ENCODE measurements at places on chromosomes 3 and 15. TPM values are rescaled to one million over a fixed set of nuclear protein-coding genes. Genes with fewer than 3 reads are reported as not detected.

GRCh38 chr15:33834892-33835743, 133.2 kb upstream of the CHRM5 start:
- no peak for DNase-seq

DNA sequence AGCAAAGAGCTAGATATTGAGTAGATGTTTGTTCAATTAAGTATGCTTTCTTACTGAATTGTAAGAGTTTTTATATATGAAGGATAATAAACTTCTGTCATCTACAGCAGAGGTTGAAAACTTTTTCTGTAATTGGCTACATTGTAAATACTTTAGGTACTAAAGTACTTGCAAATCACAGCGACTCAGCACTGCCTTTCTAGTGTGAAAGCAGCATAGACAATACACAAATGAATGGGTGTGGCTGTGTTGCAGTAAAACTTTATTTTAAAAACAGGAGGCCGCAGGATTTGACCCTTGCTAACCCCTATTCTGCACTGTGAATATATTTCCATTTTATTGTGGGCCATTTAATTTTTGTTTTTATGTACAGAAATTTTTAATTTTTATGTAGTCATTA, 104.3 kb upstream of the TMC3 start:
- no peak for DNase-seq

GRCh38 chr3:65142456-65142855, 454.7 kb upstream of the ADAMTS9 start:
- no peak for DNase-seq

DNA sequence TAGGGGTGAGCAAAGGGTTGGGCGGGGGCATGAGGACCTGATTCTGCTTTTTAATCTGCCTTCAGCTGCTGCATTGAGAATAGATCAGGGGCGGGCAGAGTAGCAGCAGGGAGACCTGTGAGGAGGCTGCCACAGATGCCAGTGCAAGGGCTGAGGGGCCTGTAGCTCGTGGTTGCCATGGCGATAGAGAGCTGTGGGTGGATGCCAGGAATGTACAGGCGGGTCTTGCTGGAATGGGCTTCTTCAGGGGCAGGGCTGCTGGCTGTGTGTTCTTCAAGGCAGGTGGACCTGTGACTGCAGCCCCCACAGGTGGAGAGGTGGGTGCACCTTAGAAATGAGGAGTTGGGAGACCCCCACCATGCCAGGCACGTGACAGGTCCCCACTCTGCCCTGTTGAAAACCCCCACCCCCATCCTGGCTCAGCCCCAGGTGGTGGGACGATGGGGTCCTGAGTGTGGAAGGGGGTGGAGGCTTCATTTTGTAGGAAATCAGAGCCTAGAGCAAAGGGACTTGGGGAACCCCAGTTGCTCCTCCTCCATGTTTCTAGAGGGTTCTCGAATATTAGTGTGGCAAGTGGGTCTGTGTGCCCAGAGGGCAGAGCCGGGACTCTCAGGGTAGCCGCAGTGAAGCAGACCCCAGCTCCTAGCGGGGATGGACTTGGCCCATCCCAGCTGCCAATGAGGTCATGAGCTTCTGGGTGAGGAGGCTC, 38.3 kb downstream of the SLC6A6 start:
- DNase-seq: no peak

DNA sequence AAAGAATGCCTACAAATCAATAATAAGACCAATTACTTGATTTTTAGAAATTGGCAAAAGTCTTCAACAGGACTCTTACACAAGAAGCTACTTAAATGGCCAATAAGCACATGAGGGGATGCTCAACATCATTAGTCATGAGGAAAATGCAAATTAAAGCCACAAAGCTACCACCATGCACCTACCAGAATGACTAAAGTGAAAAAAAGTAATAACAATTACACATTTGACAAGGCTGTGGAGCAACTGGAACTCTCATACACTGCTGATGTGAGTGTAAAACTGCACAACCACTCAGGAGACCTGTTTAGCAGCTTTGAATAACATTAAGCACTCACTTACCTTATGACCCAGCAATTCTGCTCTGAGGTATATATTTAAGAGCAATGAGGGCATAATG, 68.4 kb downstream of the PPCDC start:
- DNase-seq: no peak

GRCh38 chr3:39748002-39748401, 61.4 kb upstream of the MYRIP start:
- no peak for DNase-seq

The GOLGA8J gene
- 0.41 TPM for total RNA-seq

- DNase-seq: no peak
These were observed 9.2 kb downstream of the RAP2B start for GRCh38 chr3:153171256-153171655.

DNA sequence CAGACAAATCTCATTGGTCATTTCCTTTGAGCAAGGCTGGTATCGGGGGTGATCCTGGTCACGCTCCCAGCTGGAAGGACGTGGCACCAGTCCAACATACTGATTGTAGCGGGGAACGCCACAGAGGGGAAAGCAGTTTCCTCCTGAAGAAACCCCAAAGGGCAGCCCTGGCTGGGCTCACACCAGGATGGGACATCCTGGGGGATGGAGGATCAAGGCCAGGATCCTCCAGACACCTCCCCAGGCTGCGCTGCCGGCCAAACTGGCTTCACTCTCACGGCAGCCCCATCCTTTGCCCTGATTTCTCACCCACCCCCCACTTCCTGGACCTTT, 36.6 kb downstream of the MUC20 start:
- DNase-seq: no peak

DNA sequence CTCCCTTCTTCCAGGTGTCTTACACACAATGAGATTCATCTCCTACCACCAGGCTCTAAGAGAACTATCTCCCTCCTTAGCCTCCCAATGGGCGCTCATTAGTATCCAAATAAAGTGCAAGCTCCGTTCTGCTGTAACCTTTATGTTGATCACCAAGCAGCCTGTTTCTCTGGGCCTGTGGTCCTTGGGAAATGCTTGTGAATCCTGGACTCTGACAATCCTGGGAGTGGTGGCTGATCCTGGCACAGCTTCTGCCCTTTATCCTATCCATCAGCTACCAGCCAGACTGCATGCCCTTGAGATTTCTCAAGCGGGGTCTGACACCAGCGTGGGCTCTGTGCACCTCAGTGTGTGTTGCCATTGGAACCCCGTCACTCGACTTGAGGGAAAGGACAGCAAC, 26.1 kb upstream of the USP3 start:
- no peak for DNase-seq

DNA sequence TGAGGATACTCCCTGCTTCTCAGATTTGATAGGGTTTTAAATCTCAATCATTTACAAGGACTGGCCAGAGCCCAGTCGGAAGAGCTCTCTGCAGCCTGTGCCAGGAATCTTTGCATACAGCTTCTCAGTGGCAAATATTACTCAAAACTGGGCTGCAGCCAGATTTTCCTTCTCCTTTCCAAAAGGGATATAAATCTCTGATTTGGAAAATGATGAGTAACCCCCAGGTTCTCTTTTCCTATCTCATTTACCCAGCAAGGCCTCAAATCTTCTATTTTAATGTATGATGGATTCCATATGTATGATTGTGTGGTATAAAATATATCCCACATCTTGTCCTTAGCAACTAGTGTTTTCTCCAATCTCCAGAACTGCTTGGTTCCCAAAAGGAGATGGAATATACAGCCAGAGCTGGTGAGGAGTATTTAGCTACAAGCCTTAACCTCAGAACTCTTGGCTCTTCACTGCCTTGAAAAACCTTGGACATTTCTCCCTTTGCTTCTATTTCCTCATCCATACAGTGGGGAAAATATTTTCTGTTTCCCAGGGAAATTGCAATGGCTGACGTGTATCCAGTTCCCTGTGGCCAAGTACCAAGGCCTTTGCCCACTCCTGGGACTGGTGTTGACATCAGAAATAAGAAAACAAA, 114.4 kb downstream of the ATG7 start:
- DNase-seq: no peak

- no peak for DNase-seq
These were observed 1162.4 kb downstream of the TUSC7 start for GRCh38 chr3:117871934-117872333.

The LRRN1 gene
- total RNA-seq: 0.16 TPM

The MKRN3 gene
- 0.80 TPM for total RNA-seq

DNA sequence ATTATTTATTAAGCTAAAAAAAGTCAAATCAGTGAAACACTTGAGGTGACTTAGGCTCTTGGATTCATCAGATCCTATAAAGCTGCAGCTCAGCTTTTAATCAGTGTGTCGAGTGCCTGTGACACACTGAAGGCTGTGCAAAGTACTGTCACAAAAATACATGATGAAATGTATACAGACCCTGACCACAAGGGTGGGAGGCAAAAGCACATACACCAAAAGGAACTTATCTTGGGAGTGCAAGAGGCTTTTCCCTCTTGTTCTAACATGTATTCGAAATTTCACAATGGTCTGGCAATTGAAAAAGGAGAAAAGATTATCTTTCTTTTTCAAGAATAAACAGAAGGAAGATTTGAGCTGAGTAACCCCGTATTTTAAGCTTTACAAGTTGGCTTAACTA, 35.9 kb downstream of the VGLL4 start:
- no peak for DNase-seq

The TM6SF1 gene
- total RNA-seq: 2.6 TPM

DNA sequence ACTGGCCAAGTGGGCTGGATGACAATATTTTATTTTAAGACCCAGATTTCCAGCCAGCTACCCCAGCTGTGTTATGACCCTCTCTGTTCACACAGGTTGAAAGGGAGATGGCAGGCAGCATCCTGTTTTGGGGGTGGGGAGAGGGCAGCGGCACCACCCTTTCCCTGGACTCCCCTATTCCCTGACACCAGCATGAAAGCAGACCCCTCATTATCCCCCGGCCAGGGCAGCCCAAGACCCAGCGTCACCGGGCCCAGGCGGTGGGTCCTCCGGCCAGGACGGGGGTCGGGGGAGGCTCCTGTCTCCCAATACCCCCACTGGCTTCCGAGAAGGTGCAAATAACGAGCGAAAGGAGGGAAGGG, 127.6 kb upstream of the MEF2A start:
- no peak for DNase-seq

DNA sequence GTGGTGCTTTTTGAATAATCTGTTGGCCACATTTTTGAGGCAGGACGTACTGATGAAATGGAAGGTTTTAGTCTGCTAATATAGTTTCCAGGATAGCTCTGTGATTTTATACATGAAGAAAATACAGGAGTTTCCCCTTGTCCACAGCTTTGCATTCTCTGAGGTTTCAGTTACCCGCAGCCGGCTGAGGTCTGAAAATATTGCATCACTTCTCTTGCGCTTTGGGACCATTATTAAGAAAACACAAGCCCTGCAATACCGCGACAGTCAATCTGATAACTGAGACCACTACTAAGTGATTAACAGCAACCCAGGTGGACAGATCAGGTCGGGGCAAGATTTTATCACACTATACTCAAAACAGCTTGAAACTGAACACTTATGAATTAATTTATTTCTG, 33.0 kb downstream of the BLM start:
- no peak for DNase-seq

DNA sequence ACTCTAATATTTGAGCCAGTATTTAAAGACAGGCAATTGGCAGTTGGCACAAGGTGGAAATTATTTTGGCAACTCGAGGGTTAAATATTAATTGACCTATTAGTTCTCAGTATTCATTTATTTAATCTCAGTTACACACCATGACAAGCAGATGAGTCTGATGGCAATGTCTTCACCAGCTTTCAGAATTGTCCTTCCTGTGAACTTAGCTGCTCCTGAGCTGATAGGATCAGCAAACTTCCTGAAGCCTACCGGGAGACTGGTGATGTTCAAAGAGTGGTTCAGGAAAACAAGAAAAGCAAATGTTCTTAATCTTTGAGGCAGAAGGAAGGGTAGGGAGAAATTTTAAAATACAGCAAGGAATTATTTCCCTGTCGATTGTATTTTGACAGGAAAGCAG, 522.2 kb downstream of the SOX2 start:
- DNase-seq: no peak

The SERP1 gene
- total RNA-seq: 104 TPM

The C3orf22 gene
- not detected for total RNA-seq

The DPH3 gene
- total RNA-seq: 15.2 TPM

- DNase-seq: no peak
These were observed 232.6 kb upstream of the CHRM5 start for GRCh38 chr15:33735637-33736247.

DNA sequence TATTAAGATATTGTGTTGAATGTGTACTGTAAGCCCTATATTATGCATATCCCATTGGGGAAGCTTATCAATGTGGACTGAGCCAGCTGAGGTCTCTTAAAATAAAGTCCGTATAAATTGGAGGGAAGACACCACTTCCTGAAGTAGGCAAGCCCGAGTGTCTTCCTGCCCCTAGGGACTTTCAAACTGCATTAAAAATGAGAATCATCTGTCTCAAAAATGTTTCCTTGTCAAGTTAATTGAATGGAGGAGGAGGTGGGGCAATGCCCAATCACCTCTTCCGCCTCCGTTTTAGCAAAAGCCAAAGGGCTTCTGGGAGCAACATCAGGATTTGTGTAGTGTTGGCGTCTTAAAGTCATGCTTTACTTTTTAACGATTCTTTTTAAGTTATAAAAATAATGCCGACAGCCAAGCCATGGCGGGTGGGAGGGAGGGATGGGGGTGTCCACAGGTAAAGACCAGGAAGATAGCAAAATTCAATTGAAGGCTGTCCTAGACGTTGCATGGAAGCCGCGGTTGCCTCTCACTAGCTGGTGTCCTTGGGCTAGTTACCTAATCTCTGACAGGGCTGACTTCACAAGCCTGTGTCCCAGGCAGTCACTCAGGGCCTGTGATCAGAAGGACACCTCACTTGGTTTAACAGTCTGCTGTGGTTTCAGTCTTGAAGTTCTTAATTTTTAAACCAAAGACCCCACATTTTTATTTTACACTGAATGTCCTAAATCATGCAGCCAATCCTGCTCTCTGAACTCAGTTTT, 524.9 kb upstream of the PROK2 start:
- DNase-seq: no peak

The EAF2 gene
- 14.9 TPM for total RNA-seq

DNA sequence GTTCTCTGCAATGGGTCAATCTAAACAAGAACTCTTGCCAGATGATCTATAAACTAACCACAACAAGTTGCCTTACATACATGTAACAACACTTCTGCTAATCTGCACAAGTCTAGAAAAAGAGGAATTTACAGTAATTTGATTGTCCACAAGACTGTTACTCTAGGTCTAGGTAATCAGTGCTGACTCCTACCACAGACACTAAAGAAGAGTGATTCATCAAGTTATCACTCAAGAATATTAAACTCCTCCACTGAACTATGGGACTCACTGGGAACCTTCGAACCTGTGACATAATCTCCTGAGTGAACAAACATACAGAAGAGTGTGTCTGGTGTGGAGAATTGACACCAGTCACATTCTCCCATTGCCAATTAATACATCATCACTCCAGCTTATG, 138.3 kb downstream of the ANXA2 start:
- no peak for DNase-seq

- DNase-seq: no peak
These were observed 31.4 kb downstream of the CTDSPL start for GRCh38 chr3:37892927-37893600.

GRCh38 chr15:73165435-73165834, 113.2 kb downstream of the NEO1 start:
- no peak for DNase-seq

GRCh38 chr3:152268555-152269055, at the start of gene MBNL1:
MBNL1 (plus strand) TSS chr3:152268929; CDS start chr3:152300194, 31,265 bp downstream.
- DNase-seq: peak; percentile 79
